ENCODE measurements at places on chromosomes 3 and 15.

DNA sequence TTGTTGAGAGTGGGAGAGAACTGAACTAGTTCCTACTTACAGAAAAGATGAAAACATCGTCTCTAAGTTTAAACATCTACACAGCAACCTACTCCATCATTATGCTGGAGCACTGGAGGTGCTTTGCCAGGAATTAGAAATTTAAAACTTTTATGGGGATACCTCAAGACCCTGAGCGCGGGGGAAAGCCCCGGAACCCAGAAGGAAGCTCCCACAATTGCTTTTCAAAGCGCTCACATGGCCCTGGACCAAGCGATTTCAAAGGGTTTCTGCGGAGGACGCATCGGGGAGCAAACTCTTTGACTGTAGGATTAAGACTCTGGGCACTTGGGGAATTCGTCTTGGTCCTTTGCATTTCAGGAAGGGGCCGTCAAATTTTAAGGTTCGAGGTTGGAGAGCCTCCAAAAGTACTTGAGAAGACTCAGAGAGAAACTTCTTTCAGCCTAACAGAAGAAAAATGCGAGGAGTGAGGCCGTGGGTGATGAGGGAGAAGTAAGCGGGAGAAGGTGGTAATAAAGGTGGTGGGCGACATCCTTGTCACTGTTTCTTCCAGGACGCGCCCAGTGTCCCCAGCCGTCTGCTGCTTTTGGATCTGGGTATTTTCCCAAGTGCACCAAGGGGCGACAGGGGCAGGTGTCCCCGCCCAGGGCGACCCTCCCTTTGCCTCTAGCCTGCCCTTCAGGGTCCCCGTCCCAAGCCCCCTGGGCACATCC is 591 bp downstream of the PROK2 start:
- DNase-seq, result no peak

- DNase-seq, result no peak
Measured at GRCh38 chr3:156577736-156578135, 22.8 kb upstream of the SSR3 start.

DNA sequence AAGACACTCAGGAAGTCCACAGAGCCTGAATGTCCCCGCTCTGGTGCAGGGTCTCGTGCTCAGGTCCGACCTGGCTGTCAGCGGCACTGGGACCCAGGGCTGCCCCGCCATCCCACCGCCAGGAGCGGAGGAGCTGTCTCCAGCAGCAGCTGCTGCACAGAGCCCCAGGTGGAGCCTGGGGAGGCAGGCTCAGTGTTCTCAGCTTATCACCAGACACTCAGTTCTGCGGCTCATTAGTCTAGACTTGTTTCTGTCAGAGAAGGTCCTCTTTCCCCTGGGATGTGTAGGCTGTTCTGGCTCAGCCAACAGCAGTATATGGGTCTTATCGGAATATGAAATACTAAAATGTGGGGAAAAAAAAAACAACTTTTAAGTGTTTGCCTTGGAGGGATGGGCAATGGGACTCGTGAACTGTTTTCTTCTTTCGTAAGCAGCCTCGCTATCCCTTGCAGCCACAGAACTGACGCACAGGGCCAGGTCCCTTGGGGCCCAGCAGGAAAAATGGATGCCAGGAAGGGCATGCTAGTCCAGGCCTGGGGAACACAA is 75.9 kb downstream of the KLF13 start:
- DNase-seq, result peak; percentile 69

DNA sequence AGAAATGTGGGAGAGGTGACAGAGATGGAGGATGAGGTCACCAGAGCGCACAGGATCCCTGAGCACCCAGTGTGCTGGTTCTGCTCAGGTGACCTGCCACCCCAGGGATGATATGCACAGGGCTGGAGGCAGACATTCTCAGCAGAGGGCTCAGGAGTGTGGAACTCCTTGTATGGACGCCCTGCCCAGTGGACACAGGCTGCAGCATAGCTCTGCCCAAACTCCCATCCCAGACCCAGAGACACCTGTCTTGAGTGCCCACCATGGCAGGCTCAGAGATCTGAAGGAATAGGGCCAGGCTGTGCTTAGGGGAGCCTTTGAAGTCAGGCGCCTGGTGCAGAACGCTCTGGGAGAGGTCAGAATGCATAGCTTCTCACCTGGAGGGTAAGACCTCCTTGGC is 47.3 kb downstream of the PPCDC start:
- no peak for DNase-seq

- DNase-seq, result no peak
Measured at GRCh38 chr3:48186631-48187300, 1.5 kb downstream of the CDC25A start.

DNA sequence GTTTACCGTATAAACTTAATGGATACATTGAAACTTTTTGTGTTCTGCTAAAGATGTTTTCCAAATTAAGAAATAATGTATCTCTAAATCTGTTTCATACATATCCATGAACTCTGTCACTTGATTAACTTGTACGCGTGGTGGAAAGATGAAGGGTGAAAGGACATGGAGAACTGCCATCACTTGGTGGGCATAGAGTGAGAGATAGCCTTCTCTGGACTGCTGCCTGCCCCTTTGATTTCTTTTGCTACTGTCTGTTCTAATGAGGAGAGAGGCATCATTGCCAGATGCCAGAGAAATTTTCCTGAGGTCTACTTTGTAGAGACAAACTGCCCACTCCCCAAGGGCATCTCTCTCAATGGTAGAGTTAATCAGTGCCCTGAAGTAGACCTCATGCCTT is 120.5 kb downstream of the SLMAP start:
- DNase-seq, result no peak

- DNase-seq, result no peak
Measured at GRCh38 chr15:48423342-48423741, 92.1 kb downstream of the DUT start.

- DNase-seq, result no peak
Measured at GRCh38 chr3:62688050-62688449, 187.2 kb downstream of the CADPS start.

GRCh38 chr15:57861034-57861638 is 154.6 kb downstream of the POLR2M start:
- no peak for DNase-seq

DNA sequence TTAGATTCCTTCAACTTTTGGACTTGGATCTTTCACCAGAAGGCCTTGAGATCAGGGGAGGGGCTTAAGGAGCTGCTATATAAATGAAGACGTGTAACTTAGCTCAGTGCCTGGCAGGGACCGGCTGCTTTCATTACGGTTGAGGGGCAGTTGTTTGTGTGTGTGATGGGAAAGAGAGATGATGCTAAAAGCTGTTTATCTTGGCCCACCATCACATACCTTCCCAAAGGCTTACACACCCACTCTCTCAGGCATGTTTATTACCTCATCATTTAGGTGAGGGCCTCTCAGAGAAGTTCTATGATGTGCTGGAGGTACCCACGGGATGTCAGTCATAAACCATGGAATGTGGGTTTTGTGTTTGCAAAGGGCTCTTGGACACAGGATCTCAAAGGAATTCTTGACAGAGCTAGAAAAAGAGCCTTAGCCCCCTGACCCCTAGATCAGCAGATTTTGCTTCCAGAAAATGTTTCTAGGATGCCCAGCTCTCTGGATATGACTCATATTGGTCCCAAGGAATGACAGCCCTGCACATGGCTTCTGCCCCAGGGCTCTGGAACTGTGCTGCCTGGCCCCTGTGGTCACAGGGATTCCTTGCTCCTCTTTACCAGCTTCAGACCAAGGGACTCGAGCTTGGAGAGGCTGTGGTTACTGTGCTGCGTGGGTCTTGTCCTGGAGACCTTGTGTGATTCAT is 15.9 kb upstream of the SMAD3 start:
- DNase-seq, result no peak

- no peak for DNase-seq
Measured at GRCh38 chr15:72169921-72170611, 27.5 kb downstream of the GRAMD2A start.

- no peak for DNase-seq
Measured at GRCh38 chr3:42712344-42712648, 9.7 kb upstream of the HHATL start.

DNA sequence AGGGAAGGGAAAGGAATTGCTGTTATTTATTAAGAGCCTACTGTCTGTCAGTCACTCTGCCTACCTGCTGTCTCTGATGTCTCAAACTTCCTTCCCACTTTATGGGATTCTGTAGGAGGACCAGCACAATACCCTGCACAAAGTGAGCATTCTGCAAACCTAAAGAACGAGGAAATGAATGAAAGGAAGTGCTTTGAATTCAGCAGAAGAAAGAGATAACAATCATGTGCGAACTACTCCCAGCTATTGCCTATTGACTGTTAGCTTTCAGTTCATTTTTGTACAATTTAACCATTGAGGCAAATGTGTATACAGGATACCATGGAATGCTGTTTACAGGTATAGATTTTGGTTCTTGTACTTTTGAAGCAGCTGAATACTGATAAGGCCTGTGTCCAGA is 66.8 kb downstream of the CMSS1 start:
- no peak for DNase-seq

GRCh38 chr3:56955492-56956111 is 104.9 kb upstream of the SPATA12 start:
- no peak for DNase-seq

DNA sequence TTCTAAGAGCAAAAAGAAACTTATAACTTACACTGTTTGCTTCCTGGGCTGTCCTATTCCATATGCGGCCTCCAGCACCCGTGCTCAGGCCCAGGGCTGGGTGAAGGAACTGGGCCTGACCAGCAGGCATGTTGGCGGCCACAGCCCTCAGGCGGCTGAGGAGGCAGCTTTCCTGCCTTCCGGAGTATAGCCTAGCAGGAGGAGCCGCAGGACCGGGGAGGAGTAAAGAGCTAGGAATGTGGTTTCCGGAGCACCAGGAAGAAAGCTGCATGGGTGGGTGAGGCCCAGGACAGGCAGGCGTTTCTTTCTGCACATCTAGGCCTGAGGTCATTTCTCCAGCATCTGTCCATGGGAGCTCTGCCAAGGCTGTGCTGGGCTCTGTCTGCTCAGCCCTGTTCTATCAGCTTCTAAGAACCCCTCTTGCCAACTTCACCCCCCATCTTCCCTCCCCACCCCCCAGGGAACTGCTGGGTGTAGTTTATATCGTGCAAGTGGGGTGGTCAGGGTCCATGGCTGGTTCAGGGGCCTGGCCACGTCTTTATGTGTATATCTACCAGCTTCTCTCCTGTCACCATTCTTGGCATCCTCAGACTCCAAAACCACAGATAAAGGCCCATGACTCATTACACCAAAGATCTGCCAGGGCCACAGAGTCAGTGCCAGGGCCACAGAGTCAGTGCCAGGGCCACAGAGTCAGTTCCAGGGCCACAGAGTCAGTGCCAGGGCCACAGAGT is 7.8 kb upstream of the KIF7 start:
- DNase-seq, result peak; percentile 83

GRCh38 chr3:46509661-46510187 is 11.9 kb downstream of the RTP3 start:
- DNase-seq, result no peak

DNA sequence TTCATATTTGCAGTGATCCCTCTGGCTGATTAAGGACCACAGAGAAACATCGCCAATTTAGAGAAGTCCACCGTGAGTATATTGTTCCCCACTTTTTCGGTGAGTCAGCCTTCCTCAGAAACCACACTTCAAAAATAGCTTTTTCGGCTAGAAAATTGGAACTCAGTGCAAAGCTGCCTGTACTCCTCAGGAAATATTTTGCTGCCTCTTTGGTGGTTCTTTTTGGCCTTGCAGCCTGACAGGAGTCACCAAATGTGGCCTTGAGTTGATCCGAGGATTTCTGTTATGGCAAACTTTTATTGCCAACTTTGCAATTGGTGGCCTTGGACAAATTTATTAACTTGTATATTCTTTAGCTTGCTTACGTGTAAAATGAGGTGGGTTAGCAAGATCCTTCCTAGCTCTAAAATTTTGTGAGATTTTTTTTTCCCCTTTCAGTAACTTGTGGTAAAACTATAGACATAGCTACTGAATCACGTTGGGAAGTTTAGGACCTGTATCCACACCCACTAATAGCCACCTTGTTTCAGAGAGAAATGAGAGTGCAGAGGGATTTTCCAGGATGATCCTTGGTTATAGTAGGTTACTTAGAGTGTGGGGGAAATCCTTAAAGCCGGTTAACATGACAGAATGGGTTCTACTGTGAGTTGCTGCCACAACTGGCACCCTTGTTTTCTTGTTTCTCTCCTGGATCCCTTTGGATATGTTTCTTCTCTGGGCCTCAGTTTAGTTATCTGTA is 9.9 kb downstream of the ARL6IP5 start:
- no peak for DNase-seq

GRCh38 chr3:176514297-176514696 is 683.0 kb downstream of the TBL1XR1 start:
- no peak for DNase-seq

- DNase-seq, result peak; percentile 29
Measured at GRCh38 chr15:80234883-80235282, 17.1 kb downstream of the CTXND1 start.

DNA sequence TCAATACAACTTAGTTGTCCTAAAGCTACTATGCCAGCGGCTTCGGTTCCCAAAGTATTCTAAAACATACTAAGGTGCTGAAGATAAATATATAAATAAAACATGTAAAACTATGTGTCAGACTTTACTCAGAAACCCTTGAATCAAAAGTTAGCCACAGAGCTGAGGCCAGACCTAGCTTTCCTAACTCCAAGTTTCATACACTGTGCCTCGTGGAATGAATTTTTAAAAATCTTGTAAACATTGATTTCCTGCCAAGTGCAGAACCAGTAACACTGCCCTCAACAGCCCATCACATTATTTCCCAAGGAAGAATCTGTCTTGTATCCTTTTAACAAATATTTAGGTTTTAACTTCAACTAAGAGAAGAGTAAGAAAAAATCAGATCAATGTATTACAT is 36.4 kb downstream of the TAMM41 start:
- DNase-seq, result no peak

DNA sequence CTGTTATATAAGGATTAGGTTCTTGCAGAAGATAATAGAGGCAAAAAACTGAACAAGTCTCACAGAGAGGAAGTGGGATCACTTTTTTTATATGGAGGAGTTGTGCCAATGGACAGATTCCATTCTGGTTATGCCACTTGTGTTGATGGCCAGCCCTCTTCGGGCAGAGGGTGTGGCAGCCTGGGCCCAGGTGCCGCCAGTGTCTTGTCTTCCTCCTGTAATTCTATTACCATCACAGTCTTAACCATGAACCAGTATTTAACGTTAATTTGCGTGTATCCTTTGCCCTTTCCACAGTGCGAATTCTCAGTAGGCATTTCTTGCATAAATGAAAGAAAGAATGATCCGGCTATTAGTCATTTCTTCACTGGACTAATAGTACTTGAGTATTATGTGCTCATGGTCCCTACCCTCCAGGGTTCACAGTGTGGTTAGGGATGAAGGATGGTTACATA is 7.0 kb upstream of the USP4 start:
- DNase-seq, result no peak

DNA sequence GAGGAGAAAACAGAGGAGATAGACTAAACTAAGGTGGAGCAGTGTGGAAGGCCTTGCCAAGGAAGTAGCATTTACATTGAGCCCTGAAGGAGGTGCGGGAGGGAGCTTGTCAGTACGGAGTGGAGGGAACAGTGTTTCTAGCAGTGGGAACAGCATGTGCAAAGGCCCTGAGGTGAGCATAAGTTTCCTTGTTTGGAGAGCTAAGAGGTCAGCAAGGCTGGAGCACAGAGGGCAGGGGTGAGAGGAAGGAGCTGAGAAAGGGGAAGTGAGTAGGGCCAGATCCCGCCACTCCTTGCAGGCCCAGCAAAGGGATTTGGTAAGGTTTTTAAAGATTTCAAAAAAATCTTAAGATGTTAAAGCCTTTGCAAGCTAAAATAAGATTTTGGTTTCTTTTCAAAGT is 70.1 kb downstream of the HMCES start:
- no peak for DNase-seq

Measured in left cardiac atrium (tissue), 4 donors.